Spleen (tissue), 13 donors: ENCODE measurements at places on chromosomes 6 and 20. TPM values are rescaled to one million over a fixed set of nuclear protein-coding genes. Genes with fewer than 3 reads are reported as not detected.

The CLDN20 gene
- total RNA-seq = not detected

GRCh38 chr6:127914240-127914639, 13.4 kb upstream of the THEMIS start:
- H3K4me1 ChIP-seq = peaks cover 2% of the 10 kb centered on the region
- H3K27me3 ChIP-seq = no peaks in the 10 kb centered on the region
- no peak overlapping the region for H3K4me3 ChIP-seq

The REM1 gene
- total RNA-seq = 3.9 TPM

- no peak overlapping the region for H3K4me3 ChIP-seq
- no peak overlapping the region for H3K27ac ChIP-seq
- no peak for DNase-seq
- no peaks in the 10 kb centered on the region for H3K27me3 ChIP-seq
Measured at GRCh38 chr6:16471222-16471909, 233.0 kb downstream of the GMPR start.

DNA sequence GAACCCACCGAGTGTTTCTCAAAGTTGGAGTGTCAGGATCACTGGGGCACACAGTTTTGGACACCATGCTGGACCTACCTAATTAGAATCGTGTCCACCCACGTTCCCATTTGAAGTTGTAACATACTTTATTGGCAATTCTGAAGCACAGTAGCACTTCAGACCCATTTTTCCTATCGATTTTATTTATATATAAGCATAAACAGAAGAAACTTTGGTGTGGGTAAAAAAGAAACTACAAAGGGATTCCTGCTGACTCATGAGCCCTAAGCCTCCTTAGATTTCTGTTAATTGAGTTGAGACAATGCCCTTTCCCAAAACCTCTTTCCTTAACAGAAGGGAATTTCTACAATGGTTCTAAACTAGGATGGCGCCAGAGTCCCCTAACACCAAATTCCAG, 398.0 kb downstream of the CDKAL1 start:
- H3K27ac ChIP-seq = no peak overlapping the region
- H3K4me3 ChIP-seq = no peak overlapping the region
- H3K4me1 ChIP-seq = no peaks in the 10 kb centered on the region
- no peaks in the 10 kb centered on the region for H3K36me3 ChIP-seq

The MAN1A1 gene
- total RNA-seq = 118 TPM

- no peak for DNase-seq
- H3K27me3 ChIP-seq = peaks cover 6% of the 10 kb centered on the region
- no peak overlapping the region for H3K4me3 ChIP-seq
- peaks cover 80% of the 10 kb centered on the region for H3K4me1 ChIP-seq
Measured at GRCh38 chr6:3746119-3746691, 5.3 kb downstream of the PXDC1 start.

DNA sequence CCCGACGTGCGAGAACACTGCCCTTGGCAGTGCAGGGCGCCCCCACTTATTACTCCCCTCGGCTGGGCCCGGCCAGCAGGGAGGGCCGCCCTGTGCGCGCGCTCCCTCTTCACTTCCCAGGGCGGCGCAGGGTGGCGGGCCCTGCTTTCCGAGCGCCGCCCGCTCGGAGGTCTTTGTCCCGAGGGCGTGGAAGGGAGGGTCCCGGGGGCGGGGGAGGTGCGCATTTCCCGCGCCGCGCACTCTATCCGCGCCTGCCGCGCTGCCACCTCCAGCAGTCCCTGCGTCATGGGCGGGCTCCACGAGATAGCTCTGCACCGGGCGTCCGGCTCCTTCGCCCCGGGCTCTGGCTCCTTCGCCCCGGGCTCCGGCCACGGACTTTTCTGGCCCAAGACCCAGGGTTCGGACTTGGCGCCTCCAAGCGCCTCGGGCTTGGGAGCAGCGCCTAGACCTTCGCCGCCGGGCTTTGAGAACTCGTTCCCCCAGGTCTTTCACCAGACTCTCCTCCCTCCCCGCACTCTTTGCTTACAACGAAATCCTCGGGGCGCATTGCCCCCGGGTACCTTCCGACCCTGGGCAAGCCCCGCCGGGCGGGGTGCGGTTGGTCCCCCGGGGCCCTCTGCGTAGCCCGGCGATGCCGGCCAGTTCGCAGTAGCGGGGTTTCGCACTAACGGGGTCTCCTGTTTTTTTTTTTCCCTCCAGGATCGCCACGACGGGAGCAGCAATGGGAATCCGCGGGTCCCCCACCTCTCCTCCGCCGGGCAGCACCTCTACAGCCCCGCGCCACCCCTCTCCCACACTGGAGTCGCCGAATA, 1.6 kb downstream of the TFAP2C start:
- peaks cover 95% of the 10 kb centered on the region for H3K27me3 ChIP-seq
- DNase-seq = no peak
- H3K4me1 ChIP-seq = peaks cover 24% of the 10 kb centered on the region
- H3K36me3 ChIP-seq = no peaks in the 10 kb centered on the region

The HFE gene
- 13.5 TPM for total RNA-seq

The GPSM3 gene
- 140 TPM for total RNA-seq

DNA sequence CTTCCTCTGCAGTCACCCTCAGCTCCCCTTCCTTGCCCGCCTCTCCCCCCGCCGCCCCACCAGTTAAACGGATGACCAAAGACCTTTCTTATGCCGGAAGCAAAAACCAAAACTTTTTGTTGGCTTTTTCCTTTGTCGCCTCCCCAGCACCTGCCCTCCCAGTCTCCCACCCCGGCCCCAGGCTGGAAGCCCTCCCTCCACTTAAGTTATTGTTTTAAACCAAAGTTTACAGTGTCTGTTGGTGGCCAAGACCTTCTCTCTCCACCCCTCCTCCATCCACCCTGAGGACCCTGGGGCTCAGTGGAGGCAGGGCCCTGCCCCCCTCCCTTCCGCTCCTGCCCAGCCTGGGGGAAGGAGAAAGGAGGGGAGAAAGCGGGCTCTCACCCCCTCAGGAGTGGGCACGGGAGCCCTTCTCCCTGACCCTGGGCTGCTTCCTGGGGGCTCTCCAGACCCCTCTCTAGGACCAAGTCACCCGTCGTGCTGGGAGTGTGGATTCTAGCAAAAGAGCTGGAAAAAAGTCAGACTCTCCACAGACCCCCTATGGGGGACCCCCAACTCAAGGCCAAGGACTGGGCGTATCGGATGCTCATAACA, 38.3 kb upstream of the MDFI start:
- H3K36me3 ChIP-seq = peaks cover 50% of the 10 kb centered on the region
- H3K27ac ChIP-seq = no peak overlapping the region
- peaks cover 4% of the 10 kb centered on the region for H3K4me1 ChIP-seq
- no peak overlapping the region for H3K4me3 ChIP-seq
- DNase-seq = peak; percentile 55

GRCh38 chr6:75528423-75528822, 34.8 kb upstream of the FILIP1 start:
- H3K36me3 ChIP-seq = no peaks in the 10 kb centered on the region
- no peaks in the 10 kb centered on the region for H3K27me3 ChIP-seq
- H3K27ac ChIP-seq = no peak overlapping the region
- no peaks in the 10 kb centered on the region for H3K4me1 ChIP-seq
- no peak overlapping the region for H3K4me3 ChIP-seq

The LINC00237 gene
- total RNA-seq = not detected

The TP53TG5 gene
- not detected for total RNA-seq

DNA sequence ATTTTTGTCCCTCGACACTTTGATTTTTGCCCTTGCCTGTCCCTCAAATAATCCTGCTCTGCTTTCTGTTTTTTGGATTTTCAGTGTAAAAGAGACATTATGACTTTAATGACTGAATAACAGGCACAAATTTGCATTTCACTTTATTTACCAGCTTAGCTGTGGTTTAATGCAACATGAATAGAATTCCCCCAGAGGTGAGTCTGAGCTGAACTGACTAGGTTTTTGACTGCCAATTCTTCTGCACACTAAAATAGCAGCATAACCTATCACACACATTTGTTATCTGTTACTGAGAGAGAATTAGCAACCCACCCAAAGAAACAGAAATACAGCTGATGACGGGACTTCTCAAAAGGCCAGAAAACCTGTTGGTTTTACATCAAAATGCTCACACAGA, 3.9 kb upstream of the RBM24 start:
- no peaks in the 10 kb centered on the region for H3K36me3 ChIP-seq
- DNase-seq = no peak
- peaks cover 18% of the 10 kb centered on the region for H3K27me3 ChIP-seq
- H3K27ac ChIP-seq = no peak overlapping the region

- peaks cover 6% of the 10 kb centered on the region for H3K4me1 ChIP-seq
- no peaks in the 10 kb centered on the region for H3K27me3 ChIP-seq
- H3K4me3 ChIP-seq = no peak overlapping the region
- H3K36me3 ChIP-seq = no peaks in the 10 kb centered on the region
- H3K27ac ChIP-seq = no peak overlapping the region
- DNase-seq = no peak
Measured at GRCh38 chr20:16580147-16580546, 6.9 kb upstream of the KIF16B start.

The ELOVL2 gene
- total RNA-seq = not detected

The RSPH9 gene
- total RNA-seq = 0.18 TPM

GRCh38 chr20:37293301-37293943, 4.0 kb downstream of the MANBAL start:
- no peak overlapping the region for H3K27ac ChIP-seq
- H3K27me3 ChIP-seq = no peaks in the 10 kb centered on the region
- no peak overlapping the region for H3K4me3 ChIP-seq
- no peak for DNase-seq
- H3K36me3 ChIP-seq = peaks cover 4% of the 10 kb centered on the region

- H3K4me1 ChIP-seq = no peaks in the 10 kb centered on the region
- H3K36me3 ChIP-seq = no peaks in the 10 kb centered on the region
- H3K27me3 ChIP-seq = no peaks in the 10 kb centered on the region
- DNase-seq = no peak
- no peak overlapping the region for H3K4me3 ChIP-seq
Measured at GRCh38 chr6:114580882-114581281, 238.1 kb upstream of the HS3ST5 start.

- peak overlapping the region; percentile 68 for H3K27ac ChIP-seq
- H3K27me3 ChIP-seq = no peaks in the 10 kb centered on the region
- H3K36me3 ChIP-seq = no peaks in the 10 kb centered on the region
- peaks cover 32% of the 10 kb centered on the region for H3K4me1 ChIP-seq
Measured at GRCh38 chr20:62876902-62877816, 15.5 kb upstream of the TCFL5 start.

The SRXN1 gene
- total RNA-seq = 10.6 TPM

GRCh38 chr20:10042086-10042485, 7.3 kb downstream of the ANKEF1 start:
- H3K36me3 ChIP-seq = peaks cover 22% of the 10 kb centered on the region
- H3K27me3 ChIP-seq = no peaks in the 10 kb centered on the region
- no peaks in the 10 kb centered on the region for H3K4me1 ChIP-seq
- DNase-seq = no peak
- no peak overlapping the region for H3K27ac ChIP-seq
- H3K4me3 ChIP-seq = no peak overlapping the region

GRCh38 chr6:30998785-30999184, 11.5 kb upstream of the MUC22 start:
- no peak overlapping the region for H3K27ac ChIP-seq
- H3K27me3 ChIP-seq = no peaks in the 10 kb centered on the region
- no peaks in the 10 kb centered on the region for H3K4me1 ChIP-seq
- DNase-seq = no peak
- H3K4me3 ChIP-seq = no peak overlapping the region

- no peak overlapping the region for H3K4me3 ChIP-seq
- H3K4me1 ChIP-seq = peaks cover 9% of the 10 kb centered on the region
- DNase-seq = no peak
- H3K27ac ChIP-seq = no peak overlapping the region
Measured at GRCh38 chr6:108543175-108543940, 17.4 kb upstream of the FOXO3 start.

DNA sequence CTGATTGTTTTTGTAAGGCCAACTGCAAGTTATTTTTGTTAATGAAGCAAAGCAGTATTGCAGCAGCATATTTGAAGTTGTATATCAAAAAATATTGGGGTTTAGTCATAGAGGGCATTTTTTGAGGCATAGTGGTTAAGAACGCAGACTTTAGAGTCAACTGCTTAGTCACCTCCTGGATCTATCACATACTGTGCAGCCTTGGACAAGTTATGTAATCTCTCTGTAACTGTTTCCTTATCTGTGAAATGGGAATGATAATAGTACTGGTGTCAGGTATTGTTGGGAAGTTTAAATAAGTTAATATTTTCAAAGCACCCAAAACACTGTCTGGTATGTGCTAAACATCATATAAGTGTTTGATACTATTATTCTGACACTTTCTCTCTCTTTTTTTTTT, 27.2 kb upstream of the EFHC1 start:
- DNase-seq = no peak
- no peaks in the 10 kb centered on the region for H3K27me3 ChIP-seq
- no peak overlapping the region for H3K4me3 ChIP-seq
- H3K27ac ChIP-seq = no peak overlapping the region
- peaks cover 44% of the 10 kb centered on the region for H3K4me1 ChIP-seq
- no peaks in the 10 kb centered on the region for H3K36me3 ChIP-seq

The CCN5 gene
- 0.94 TPM for total RNA-seq

DNA sequence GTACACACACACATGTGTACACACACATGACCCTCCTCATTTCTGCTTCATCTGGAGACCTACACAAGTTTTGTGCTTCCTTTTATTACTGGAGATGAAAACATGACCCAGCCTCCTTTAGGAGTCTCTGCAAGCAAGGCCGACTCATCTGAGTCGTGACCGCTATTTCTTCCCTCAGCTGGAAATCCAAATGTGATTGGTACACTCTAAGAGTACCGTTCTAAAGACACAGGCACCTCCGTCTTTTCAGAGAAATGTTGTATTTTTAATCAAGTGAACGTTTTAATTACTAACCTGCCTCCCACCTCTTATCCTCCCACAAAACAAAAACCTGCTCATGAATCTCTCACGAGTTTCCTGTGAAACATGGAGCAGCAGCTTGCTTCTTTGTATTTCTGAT, 63.0 kb downstream of the LAMP5 start:
- H3K27ac ChIP-seq = no peak overlapping the region
- H3K36me3 ChIP-seq = no peaks in the 10 kb centered on the region
- no peak for DNase-seq
- no peaks in the 10 kb centered on the region for H3K4me1 ChIP-seq
- H3K4me3 ChIP-seq = no peak overlapping the region

GRCh38 chr20:998231-998830, 3.8 kb downstream of the RSPO4 start:
- H3K27ac ChIP-seq = no peak overlapping the region
- H3K4me1 ChIP-seq = no peaks in the 10 kb centered on the region
- H3K27me3 ChIP-seq = peaks cover 37% of the 10 kb centered on the region
- no peaks in the 10 kb centered on the region for H3K36me3 ChIP-seq

The ARMC2 gene
- total RNA-seq = 12.2 TPM
